NCI-H510A (cell line): ENCODE measurements at places on chromosomes 1 and 21.
A peak's percentile ranks its signal among the peaks of the same experiment; 100 is the strongest.

GRCh38 chr1:154962156-154962749 is 671 bp upstream of the PYGO2 start:
- no peak for DNase-seq

DNA sequence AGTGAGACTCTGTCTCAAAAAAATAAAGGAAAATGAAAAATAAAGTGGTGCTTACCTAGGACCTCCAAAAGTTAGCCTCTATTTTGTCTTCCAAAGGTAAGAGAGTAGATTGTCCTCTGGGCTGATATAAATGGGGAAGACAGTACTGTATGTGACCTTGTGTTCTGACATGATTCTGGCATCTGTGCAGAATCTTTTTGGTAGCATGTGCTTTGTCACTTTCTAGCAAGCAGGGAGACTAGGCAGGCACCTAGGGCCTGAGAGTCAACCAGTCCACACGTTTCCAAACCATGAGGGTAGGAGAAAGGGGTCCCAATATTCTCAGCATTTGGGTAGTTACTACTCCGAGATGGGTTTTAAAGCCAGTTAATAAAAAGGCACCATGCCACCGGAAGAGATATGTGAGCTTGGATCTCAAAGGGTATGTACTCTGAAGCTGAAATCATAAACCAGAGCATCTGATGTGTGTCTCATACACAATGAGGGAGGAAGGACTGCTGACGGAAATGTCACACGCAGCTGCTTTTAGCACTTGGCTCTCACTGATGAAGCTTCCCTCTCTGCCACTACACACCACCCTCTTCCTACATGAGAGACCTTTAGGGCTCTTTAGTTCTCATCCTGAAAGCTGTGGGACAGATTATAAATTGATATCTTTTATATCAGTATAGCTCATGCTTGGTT is 27.0 kb upstream of the SLC16A1 start:
- no peak for DNase-seq

- DNase-seq: no peak
Observed at GRCh38 chr1:4854367-4854766, 200.0 kb downstream of the AJAP1 start.

GRCh38 chr1:243236604-243237252 is 18.4 kb downstream of the CEP170 start:
- no peak for DNase-seq

GRCh38 chr1:42259739-42260064 is 75.3 kb downstream of the FOXJ3 start:
- no peak for DNase-seq

GRCh38 chr1:73998348-73998959 is 199.5 kb downstream of the LRRIQ3 start:
- DNase-seq: no peak

- no peak for DNase-seq
Observed at GRCh38 chr21:28018741-28019669, 973.7 kb downstream of the LTN1 start.

DNA sequence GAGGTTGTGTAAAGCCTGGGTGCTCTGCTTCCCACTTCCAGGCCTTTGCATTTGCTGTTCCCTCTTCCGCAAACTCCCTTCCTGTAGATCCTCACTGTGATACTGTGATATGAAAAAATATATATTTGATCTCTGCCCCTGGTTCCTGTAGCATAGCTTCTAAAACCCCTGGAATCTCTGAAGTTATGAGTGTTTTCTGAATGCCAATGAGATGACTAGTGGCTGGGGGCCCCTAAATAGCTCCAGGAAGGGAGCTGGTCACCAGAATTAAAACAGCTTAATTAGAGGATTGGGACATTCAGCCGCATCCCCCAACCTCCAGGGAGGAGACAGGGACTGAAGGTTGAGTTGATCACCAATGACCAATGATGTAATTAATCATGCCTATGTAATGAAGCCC is 21.9 kb downstream of the DUSP10 start:
- DNase-seq: no peak

GRCh38 chr1:195970209-195970608 is 638.0 kb downstream of the KCNT2 start:
- no peak for DNase-seq

GRCh38 chr1:12031039-12031980 is 12.0 kb downstream of the MIIP start:
- DNase-seq: no peak

- no peak for DNase-seq
Observed at GRCh38 chr21:28675331-28676041, 317.2 kb downstream of the LTN1 start.

DNA sequence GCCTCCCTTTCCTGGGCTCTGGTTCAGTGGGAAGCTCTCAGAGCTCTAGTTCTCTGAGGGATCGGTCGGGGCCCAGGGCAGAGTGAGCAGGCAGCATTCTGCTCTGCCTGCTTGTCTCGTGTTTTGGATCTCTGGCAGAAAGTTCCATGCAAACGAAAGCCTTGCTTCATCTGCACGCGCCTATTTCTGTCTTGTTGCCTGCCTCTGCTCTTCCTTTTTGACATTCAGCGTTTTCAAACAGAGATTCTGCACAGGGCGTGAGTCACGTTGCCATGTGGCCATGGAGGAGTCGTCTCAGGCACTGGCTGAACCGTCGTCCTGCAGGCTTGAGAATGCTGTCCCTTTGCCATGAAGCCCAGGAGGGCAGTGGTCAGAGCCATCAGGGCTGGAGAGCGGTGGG is 20.3 kb downstream of the AJAP1 start:
- no peak for DNase-seq

DNA sequence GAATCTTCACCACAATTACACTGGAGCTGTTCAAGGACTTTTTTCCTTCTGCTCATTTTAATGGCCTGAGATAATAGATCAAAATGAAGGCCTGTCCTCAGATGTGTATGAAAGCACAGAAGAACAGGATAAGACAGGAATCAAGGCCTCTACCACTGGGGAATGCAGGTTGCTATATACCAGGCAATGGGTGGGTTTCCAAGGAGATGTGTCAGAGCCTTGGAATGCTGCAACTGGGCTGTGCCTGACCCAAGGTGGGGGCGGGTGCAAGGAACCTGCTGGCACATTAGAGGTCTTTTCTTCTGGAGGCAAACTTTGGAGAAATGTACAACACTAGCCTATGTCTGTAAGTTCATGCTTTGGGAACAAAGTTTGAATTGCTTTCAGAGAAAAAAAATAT is 21.7 kb upstream of the LAMC2 start:
- DNase-seq: no peak

DNA sequence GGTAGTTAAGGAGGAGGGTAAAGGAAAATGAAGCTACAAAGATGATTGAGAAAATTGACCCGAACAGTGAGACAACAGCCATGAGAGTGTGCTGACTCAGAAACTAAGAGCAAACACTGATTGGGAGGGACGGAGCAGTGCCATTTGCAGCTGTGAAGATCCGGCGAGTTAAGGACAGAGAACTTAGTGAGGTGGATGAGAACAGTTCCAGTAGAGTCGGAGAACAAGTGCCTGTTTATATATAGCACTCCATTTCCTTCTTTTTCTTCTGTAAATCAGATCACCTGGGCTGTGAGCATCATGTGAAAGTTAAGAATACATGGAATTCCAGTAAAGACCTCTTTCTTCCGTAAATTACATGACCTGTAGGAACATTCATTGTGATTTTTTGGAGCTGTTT is 145.7 kb downstream of the KCNK2 start:
- no peak for DNase-seq

DNA sequence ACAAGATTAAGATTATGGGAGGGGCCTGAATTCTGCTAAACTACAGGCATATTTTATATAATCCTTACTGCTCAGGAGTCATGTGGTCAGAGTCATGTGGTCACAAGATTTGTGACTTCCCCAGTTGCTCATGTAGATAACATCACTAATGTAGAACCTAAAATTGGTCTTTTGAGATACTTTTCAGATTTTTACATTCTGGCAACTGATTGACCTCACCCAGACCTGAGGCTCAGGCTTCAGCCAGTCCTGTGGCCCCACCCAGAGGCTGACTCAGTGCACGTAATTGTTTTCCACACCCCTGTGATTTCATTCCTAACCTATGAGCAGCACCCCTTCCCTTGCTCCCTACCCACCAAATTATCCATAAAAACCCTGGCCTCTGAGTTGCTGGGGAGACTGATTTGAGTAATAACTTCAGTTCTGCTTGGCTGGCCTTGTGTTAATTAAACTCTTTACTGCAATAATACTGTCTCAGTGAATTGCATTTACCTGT is 41.7 kb upstream of the ZNF326 start:
- DNase-seq: no peak

DNA sequence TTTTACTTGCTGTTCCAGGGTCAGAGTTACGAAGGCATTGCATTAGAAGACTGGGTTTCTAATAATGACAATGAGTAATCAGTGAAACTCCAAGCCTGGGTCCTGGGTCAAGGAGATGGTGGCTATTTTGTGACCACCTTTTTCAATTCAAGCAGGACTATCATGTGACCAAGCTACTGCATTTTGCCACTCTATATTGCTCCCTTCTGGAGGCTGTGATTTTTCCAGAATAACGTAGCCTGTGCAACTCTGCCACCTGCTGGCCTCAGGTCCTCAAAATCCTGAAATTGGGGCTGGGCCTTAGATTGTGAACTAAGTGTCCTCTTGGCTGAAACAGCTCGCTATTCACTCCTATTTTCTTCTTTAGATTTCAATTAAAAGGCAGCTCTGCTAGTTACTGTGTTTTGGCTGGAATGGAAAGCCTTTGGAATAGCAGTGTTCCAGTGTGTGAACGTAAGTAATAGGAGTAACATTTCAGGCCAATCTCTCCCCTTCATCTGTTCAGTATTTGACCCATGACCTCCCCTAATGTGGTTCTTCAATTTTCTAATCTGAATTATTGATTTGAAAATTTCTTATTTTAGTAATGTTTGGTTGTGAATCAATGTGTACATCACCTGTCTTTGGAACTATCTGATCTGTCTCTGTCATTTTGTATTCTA is 52.9 kb upstream of the CD46 start:
- peak; percentile 23 for DNase-seq

GRCh38 chr1:220999872-221000863 is 120.9 kb downstream of the HLX start:
- no peak for DNase-seq

DNA sequence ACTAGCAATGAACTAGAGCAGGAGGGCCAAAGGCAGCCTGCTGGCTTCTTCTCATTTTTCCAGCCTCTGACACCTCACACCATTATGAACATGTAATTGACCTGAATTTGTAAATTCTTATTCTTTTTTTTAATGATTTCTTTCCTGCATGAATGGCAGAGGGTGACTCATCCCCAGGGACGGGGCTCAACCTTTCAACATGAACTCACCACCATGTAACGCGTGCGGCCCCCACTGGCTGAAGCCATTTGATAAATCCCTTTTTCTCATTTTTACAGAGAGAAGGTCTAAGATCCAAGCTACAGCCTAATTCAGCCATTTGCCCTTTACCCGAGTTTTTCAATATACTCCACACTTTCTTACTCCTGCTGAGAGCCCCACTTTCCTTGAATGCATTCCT is 9.3 kb upstream of the ETS2 start:
- no peak for DNase-seq

- DNase-seq: no peak
Observed at GRCh38 chr1:23210351-23210785, 6.9 kb downstream of the HTR1D start.

DNA sequence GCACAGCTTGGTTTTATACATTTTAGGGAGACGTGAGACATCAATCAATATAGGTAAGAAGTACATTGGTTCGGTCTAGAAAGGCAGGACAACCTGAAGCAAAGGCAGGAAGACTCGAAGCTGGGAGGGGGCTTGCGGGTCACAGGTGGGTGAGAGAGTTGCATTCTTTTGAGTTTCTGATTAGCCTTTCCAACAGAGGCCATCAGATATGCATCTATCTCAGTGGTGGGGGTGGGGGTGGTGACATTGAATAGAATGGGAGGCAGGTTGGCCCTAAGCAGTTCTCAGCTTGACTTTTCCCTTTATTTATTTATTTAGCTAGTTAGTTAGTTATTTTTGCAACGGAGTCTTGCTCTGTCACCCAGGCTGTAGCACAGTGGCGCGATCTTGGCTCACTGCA is 85.6 kb downstream of the WDR4 start:
- DNase-seq: no peak

- no peak for DNase-seq
Observed at GRCh38 chr1:94056171-94056570, 64.8 kb downstream of the ABCA4 start.

- DNase-seq: no peak
Observed at GRCh38 chr1:77355010-77355409, 73.2 kb downstream of the AK5 start.

GRCh38 chr1:106980121-106980520 is 76.4 kb upstream of the PRMT6 start:
- no peak for DNase-seq

DNA sequence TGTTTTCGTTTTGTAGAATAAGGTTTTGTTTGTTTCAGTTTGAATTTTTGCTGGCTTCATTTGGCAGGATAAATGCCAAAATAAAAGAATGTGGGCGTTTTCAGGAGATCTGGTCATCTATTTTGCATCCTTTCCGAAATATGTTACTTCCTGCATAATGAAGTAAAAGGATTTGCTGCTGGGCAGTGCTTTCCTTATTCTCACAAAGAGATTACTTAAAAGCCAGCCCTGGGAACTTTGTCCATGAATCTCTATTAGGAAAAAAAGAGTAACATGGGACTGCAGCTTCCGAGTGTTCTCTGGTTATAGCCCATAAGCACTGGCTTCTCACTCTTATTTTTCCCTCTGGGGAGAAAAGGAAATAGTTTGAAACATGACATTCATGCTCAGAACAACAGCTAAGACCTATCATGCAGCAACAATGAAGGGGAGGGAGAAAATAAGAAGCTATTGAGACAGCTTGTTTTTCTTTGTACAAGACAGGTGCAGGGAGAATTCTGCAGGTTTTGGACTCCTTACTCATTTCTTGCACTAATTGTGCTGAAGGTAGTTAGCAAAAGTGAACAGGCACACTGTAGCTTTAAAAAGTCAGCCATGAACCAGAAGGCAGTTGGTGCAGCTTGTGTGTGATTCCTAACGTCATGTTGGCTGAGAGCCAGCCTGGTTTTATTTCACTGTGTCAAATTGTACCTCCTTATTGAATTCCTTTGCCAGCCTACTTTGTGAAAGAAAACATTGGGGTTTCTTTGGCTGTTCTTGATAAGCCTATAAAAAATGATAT is at the start of gene SAMD13:
Gene SAMD13 (plus strand): TSS at position 705 of the 781 bp plus-strand sequence. CDS start 1,527 bp downstream, outside the sequence.
- peak; percentile 70 for DNase-seq

- DNase-seq: no peak
Observed at GRCh38 chr1:6730473-6730872, 28.9 kb upstream of the DNAJC11 start.

GRCh38 chr21:31576428-31576827 is 83.1 kb upstream of the SOD1 start:
- DNase-seq: no peak

- DNase-seq: no peak
Observed at GRCh38 chr1:16396591-16396990, 29.5 kb downstream of the SZRD1 start.

DNA sequence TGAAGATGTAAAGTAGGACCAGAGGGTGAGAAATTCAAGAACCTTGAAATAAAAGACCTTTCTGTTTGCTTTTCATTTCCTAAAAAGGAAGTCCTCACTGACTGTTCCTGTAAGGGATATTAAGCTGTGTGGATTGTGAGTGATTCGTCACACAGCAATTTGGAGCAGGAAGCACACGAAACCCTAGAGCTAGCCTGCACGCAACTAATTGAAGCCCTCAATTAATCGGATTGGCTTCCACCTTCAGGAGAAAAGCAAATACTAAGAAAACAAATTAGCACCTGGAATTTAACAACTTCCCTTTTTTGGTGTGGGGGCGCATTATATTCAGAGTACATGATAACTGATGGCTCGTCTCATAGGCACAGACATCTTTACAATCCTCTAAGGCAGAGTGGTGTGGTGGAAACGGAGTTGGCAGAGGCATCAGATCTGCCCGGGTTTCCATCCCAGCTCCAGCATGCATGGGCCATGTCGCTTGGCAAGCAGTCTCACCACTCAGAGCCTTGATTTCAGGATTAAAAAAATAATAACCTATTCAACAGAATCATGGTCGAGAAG is 95.2 kb downstream of the KCNJ15 start:
- DNase-seq: no peak
